ENCODE measurements at places on chromosomes 16 and 17.
A peak's percentile ranks its signal among the peaks of the same experiment; 100 is the strongest.

- DNase-seq, result no peak
Measured at GRCh38 chr17:35214631-35215273, 20.6 kb upstream of the SLC35G3 start.

DNA sequence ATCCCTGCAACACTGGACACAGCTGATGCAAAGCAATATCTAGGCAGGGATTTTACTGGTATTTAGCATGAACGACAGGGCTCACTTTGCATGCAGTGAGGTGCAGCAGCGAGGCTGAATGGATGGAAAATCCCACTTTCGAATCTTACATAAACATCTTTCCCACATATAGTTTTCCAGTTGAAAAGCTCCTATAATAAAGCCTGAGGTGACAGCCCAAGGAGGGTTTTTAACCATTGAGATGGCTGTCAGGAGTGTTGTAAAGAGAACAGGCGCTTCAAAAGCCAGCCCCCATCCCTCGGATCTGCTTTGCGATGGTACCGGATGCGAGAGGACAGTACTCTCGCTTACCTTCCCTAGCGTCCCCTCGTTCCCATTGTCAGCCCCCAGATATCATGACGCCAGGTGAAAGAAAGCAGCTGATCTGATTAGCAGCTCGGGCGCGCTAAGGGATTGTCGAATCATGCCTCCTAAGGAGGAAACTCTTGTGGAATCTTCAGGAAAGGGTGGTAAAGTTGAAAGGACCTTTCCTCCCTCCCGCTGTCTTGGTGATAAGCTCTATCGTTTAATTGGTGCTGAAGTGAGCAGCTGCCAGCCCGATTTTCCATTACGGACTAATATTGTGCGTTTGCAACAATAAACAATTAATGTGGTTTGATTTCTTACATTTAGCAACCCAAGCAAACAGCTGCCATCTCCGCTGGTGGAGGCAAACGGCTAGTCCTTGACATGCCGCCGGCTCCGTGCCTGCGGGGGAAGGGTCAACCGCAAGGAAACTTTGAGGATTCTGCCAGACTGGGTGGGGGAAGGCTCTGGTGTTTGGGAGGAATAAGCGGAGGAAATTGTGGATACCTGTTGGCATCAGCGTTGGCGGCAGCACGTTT lies 1.8 kb downstream of the CDH8 start:
- DNase-seq, result peak; percentile 66

- DNase-seq, result peak; percentile 39
Measured at GRCh38 chr16:31072540-31073141, 1.4 kb downstream of the ZNF668 start.

- peak; percentile 76 for DNase-seq
Measured at GRCh38 chr16:78770353-78771091, 671.1 kb downstream of the WWOX start.

DNA sequence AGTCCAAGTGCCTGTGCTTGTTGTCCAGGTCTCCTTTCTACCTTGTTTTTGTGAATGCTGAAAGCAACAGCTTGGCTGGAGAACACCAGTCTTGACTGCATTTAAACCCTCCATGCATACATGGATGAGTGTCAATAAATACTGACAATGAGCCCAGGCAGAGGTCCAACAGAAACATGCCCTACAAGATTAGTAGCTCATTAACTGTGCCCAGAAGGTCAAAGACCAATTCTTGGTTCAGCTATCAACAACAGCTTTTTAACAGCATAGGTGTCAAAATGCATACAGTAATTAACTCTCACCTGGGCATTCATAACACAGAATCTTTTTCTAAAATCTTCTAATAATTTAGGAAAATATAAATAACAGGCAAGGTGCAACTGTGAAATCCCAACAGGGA lies 63.2 kb downstream of the N4BP1 start:
- no peak for DNase-seq

- no peak for DNase-seq
Measured at GRCh38 chr17:63838631-63839171, 3.8 kb downstream of the SMARCD2 start.

DNA sequence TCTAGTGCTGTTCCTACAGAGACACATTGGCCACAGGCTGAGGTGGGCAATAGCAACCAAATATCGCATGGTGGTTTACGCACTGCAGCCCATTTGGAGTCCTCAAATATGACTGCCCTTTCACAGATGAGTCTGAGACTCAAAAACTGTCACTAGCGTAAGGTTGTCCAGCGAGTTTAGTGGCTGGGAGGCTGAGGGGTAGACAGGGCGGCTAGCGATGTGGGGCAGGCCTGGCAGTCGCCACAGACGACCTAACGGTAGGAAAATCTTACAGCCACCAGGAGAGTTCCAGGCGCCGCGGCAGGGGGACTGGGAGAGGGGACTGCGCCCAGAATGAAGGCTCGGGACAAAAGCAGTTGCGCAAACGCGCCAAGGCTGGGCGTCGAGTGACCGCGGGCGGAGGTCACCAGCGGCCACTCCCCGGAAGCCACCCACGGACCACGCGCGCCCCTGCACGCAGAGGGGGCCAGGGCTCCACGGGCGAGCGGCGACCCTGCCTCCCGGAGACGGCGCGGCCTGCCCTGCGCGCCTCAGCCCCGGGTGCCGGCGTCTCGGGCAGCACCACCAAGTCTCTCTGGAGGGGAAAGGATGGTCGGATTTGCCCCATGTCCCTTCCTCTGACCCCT lies 699 bp upstream of the MAP1LC3B start:
- DNase-seq, result peak; percentile 77

- DNase-seq, result no peak
Measured at GRCh38 chr17:14595656-14596055, 294.8 kb downstream of the HS3ST3B1 start.

DNA sequence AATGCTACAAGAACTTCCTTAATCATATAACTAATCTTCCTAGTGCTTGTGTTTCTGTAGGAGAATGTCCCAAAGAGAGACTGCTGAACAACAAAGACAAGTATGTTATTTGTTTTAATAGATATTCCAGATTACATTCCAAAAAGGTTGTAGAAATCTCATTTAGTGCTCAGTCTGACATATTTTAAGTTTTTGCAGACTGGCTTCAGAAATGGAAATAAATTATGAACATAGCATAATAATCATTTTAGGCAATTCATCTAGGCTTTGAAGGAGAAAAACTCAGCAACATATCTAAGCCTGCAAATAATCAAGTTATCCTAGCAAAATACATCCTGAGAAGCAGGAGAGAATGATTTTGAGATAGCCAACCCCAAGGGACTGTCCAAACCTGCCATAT lies 171.6 kb upstream of the CDH5 start:
- no peak for DNase-seq

DNA sequence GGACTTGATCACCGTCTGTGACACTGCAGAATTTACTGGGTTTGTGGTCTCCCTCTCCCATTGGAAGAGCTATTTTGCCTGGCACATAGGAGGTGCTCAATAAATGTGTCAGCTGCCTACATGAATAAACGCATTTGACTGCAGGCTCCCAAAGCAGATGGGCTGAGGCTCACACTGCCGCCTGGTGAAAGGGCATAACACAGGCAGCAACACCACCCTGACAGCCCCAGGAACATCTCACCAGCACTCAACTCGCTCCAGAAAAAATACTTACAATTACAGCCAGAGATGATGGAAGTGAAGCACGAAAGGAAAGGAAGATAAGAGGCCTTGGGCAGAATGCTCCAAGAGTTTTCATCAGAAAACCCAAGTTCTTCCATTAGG lies 73.9 kb downstream of the RPH3AL start:
- no peak for DNase-seq

GRCh38 chr17:75238684-75239191 lies 22.7 kb downstream of the GGA3 start:
- peak; percentile 80 for DNase-seq

GRCh38 chr16:50828164-50828702 lies 86.3 kb downstream of the CYLD start:
- no peak for DNase-seq

GRCh38 chr17:61415374-61416210 lies 15.9 kb downstream of the TBX2 start:
- DNase-seq, result no peak

GRCh38 chr17:32523017-32523680 lies 36.4 kb downstream of the CDK5R1 start:
- no peak for DNase-seq

DNA sequence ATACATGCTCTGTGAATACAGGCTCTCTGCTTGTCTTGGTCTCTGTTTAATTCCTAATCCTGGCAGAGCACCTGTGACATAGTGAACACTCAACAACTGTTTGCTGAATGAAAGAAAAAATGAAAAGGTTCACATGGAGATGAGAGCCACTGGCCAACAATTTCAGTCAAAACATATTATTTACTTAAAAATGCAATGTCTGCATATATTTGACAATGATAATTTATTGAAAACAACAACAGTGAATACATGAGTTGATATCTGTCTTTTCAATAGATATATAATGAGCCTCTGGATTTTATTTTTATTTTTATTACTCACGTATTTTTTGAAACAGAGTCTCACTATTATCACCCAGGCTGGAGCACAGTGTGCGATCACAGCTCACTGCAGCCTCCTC lies 136.6 kb downstream of the CDH13 start:
- DNase-seq, result no peak

- DNase-seq, result no peak
Measured at GRCh38 chr17:82092094-82092586, 5.9 kb downstream of the FASN start.

DNA sequence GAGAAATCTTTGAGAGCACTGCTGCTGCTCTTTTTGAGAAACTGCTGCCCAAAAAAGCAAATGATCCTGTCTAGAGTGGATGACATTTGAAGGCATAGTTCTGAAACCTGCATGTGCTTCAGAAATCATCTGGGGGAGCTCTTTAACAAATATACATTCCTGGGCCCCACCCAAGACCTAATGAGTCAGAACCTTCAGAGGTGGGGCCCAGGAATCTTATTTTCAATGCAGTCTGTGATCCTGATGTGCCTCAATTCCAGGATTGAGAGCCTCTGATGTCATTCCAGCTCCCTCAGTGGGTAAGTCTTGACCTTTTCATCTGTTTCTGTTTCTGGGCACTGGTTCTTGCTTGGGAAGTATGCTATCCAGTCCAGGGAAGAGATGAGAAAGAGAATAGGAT lies 42.3 kb downstream of the HNF1B start:
- no peak for DNase-seq

DNA sequence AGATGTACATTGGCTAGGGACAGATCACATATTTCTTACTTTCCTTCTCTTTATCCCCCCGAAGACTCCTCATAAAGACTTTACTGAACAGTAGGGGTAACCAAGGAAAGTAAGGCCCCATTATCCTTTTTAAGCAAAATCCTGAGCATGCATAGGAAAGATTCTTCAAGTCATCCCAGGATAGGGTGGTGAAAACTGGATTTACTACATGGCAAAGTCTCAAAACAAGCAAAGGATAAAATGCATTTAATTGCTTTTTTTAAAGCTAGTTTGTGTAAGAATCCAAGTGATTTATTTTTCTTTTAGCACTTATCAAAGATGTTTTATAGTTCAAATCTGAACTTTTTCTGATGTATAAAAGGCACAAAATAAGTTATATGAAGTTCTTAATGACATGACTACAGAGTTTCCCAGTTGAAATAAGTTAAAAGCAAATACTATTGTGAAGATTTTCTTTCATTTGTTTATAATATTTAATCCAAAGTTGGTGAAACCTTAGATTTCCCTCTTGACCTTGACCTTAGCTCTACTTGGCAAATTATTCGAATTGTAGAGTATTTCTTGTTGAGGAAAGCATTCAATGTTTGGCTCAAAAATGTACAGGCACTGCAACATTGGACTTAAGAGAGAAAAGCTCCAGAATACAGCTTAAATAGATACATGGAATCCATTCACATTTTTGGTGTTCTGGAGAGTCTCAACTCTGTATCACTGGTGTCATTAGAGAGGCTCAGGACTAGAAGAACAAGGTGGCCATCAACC lies 104.3 kb downstream of the ABCA8 start:
- no peak for DNase-seq

- no peak for DNase-seq
Measured at GRCh38 chr17:6135996-6136395, 65.8 kb downstream of the WSCD1 start.

DNA sequence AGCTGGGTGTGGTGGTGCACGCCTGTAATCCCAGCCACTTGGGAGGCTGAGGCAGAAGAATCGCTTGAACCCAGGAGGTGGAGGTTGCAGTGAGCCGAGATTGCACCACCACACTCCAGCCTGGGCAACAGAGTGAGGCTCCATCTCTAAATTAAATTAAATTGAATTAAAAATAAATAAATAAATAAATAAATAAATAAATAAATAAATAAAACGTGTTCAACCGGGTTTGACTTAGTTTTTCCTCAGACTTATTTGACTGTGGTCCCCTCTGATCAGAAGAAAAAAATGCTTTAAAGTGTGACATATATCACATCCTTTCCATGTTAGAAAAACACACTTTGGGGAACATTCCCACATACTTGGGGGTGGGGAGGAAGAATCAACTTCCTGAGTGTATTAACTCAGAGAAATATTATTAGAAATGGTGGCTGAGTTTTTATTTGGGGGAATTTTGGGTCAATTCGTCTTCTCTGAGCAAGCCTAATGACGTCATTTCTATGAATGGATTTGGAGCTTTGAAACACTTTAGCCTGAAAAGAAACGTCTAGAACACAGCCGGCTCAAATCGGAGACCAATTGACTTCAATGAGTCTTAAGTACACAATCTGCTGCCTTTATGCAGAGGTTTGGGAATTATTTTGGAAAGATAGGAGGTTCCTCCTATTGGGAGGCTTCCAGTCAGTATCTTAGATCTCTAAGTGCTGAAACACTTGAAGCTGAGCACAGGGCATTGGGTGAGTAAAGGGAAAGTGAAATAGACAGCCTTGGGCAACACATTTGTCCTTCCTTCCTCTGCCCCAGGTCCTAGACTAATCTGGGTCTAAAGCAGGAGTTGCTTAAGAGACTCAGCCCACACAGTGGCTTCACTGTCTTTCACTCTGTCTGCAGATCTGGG lies 132.6 kb downstream of the PITPNC1 start:
- no peak for DNase-seq

GRCh38 chr17:1002771-1003555 lies 6.0 kb downstream of the TIMM22 start:
- DNase-seq, result no peak

DNA sequence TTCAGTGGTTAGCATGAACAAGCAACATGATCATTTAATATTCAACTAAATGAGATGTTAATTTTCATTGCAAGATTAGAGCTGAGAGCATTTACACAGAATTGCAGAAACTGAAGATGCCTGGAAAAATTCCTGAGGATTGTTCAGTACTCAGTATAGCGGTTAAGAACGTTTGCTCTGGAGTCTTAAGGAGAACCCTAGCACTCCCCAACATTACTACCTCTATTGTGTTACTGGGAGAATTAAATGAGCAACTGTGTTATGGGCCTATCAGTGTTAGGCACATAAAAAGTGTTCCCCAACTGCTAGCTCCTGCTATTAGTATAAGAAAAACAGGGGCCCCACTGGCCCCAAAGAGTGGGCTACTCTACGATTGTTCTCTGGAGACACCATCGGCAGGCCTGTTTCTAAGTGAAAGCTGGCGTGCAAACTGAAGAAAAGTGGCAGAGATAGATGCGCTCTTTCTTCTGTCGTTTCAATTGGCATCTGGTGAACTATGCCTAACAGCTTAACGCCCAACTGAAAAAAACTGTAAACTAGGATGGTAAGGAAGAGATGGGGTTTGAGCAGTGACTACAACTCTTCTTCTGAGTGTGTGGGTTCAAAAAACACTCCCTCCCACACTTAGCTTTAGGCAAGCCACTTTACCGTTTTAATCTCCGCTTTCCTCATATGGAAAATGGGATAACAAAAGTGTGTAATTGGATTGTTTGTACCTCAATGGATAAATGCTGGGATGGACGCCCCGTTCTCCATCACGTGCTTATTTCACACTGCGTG lies 1.3 kb downstream of the CDR2 start:
- DNase-seq, result peak; percentile 25

GRCh38 chr16:62755938-62756337 lies 719.7 kb upstream of the CDH8 start:
- DNase-seq, result no peak

GRCh38 chr16:11257131-11257938 lies 1.3 kb upstream of the SOCS1 start:
- peak; percentile 85 for DNase-seq
